ENCODE measurements at places on chromosomes 13 and 19.
A peak's percentile ranks its signal among the peaks of the same experiment; 100 is the strongest.

DNA sequence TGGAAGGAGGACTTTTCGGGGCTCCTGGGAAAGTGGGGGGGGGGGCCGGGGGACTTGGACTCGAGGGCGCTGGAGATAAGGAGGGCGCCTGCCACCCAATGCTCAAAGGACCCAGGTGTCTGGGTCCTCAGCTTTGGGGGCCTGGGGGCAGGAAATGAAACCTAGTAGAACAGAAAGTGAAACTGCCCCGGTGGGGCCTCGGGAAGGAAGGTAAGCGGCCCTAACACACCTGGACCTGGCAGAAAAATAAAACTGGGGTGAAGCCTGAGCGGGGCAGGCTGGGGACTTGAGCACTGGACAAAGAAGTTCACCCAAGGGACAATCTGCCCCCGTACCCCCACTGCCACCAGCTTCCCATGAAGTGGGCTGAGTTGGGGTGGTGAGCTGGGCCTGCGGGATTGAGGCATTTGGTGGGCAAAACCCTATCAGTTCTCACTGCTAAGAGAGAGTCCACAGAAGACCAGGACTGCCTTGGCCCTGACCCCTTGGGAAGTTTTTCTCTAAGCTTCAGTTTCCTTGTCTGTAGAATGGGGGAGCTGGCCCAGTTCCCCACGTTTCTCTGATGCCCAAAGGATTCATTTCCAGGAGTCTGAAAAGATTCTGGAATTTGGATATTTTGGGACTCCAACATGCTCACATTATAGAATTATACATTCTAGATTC lies 2.3 kb downstream of the PRKD2 start:
- no peak for DNase-seq

DNA sequence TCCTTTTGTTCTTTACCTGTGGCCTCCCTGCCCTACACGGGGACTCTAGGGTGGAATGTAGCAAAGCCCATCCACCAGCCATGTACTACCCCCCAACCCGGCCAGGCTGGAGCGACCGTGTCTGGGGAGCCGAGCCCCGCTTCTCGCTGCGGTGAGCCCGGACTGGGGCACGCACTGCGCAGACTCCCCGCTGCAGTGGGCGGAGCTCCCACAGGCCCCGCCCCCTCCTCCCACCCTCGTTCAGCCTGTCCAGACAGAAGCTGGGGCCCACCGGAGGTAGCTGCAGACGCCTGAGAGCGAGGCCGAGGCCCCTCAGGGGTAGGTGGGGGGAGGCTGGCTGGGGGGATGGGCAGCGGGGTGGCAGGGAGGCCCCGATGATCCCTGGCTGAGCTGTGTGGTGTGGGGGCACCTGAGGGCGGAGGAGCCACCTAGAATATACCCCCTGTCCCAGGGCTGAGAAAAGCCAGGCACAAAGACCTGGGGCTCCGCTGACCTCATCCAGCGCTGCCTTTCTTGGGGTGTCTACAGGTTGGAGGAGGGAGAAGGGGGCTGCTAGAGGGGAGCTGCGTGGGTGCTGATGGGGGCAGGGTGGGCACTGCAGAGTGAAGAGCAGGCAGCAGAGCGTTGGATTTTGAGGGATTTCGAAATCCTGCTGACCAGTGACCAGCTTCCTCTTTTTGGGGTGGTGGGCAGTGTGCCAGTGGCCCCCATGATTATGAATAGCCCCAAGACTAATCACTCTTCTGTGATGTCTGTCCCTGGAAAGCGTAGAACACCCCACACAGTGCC lies 17.3 kb downstream of the PLD3 start:
- peak; percentile 56 for DNase-seq

- DNase-seq, result no peak
Observed at GRCh38 chr13:20192158-20192835, 441 bp downstream of the GJB2 start.

- DNase-seq, result no peak
Observed at GRCh38 chr13:100158569-100158968, 69.7 kb downstream of the PCCA start.

- no peak for DNase-seq
Observed at GRCh38 chr13:29453617-29454011, 141.9 kb downstream of the SLC7A1 start.

DNA sequence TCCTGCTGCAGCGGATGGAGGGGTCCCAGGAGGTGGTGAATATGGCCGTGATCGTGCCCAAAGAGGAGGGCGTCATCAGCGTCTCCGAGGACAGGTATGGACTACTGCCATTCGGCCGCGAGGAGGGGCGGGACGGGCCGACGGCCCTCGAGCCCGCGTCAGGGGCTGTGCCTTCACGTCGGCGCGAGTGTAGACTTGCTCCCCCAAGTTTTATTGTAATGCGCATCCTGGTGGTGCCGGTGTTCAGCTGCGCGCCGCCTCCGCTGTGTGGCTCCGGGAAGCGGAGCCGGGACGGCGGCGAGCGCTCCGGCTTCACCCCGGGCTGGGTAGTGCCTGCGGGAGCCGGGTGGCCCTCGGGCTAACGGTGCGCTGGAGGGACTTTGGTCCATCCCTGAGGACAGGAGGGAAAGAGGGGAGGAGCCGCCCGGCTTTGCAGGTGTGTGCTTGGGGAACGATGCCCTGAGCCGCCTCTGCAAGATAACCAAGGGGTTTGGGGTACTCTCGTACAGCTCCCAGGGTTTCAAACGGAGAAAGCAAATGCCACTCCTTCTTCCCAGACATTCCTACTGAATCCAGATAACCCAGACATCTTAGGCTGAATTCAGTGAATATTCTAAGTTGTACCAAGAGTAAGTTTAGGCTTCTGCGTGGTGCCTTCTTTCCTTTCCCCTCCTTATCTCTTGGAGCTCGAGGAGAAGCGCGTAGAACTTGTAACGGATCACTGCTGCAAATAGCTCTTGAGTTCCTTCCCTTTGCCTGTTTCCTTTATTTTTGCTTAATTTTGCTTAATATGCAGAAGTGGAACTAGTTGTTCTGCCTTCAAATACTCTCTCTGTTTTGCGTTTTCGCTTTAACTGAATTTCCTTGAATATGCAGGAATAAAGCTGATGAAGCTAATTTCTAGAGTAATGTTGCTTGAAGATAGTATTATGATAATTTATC lies 740 bp downstream of the WDFY2 start:
- DNase-seq, result no peak

DNA sequence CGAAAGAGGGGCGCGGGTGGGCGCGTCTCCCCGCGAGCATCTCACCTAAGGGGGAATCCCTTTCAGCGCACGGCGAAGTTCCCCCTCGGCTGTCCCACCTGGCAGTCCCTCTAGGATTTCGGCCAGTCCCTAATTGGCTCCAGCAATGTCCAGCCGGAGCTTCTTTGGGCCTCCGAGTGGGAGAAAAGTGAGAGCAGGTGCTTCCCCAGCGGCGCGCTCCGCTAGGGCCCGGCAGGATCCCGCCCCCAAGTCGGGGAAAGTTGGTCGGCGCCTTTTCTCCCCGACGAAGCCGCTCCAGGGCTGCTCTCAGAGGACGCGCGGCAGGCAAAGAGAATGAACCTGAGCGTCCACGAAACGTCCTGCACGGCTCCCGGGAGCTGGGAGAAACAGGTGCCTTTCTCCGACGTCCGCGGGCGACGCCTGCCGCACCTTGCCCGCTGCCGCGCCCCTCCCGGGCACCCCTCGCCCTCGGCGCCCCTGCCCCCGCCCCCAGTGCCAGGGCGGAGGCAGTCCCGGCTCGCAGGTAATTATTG lies 366 bp upstream of the KL start:
- DNase-seq, result no peak

DNA sequence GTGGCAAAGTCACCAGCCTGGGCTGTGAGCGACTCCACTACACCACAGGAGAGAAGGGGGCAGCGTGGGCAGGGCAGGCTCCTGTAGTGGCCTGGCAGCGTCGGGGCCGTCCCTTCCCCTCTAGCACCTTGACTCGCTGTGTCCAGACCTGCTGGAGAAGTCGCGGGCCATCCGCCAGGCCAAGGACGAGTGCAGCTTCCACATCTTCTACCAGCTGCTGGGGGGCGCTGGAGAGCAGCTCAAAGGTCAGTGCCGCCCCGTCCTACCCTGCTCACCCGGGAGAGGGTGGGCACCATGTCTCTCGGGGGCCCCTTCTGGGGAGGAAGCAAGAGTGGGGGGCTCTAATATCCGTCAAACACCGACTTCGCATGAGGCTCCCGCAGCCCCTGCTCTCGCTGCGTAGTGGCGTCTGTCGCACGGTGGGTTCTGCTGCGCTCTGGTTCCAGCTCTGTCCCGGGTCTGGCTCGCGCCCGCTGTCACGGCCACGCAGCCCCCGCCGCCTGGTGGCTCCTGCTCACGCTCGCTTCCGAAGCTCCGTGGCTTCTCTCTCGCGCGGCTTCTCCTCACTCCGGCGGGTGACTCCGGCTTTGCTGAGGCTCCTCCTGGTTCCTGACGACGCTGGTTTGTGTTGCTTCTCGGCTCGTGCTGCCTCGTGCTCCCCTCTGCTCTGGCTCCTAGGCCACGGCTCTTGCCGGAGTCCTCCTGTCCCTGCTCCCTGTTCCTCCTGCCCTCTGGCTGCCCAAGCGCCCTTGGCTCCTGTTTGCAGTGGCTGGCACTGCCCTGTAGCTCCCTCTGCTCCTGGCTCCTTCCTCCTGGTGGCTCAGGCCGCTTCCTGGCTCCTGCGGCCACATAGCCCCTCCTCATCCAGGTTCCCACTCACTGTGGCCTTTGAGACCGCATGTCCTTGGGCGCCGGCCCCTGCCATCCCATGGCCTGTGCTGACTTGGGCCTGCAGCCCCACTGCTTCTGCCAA lies 27.2 kb downstream of the MYH14 start:
- DNase-seq, result no peak

DNA sequence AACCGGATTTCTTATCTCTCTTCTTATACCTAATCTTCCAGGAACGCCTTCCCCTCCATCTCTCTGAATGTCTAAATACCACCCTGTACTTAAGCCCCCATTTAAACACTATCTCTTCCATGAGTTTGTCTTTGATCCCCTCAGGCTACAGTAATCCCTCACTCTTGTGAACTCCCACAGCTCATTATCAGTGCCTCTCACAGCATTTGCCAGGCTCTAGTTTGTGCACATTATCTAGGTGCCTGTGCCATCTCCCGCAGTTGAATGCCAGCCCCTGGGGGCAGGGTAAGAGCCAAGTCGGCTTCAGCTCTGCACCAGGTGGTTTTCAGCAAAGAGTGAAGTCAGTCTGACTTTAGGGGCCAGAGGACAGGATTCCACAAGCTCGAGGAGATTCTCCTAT lies 71.4 kb downstream of the FREM2 start:
- no peak for DNase-seq

- DNase-seq, result no peak
Observed at GRCh38 chr13:36454987-36455386, 22.7 kb downstream of the CCNA1 start.

DNA sequence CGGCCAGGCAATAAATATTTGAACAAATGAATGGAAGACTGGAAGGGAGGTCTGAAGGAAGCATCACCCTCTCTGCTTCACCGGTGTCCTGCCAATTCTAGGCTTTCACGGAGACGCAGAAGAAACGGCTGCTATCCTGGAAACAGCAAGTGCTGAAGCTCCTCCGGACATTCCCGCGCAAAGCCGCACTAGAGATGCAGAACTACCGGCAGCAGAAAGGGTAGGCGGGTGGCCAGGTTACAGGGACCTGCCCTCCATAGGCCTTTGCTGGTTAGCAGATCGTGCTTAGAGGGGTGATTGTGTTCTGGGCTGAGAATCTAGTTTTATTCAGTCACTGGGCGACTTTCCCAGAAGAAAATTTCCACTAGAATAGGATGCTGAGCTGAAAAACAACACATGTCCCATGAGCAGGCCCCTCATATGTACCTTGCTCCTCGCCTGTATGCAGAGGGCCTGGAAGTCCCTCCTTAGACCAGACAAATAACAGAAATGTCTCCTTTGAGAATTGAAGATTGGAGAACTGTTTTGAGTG lies 11.0 kb downstream of the PAF1 start:
- DNase-seq, result peak; percentile 18

DNA sequence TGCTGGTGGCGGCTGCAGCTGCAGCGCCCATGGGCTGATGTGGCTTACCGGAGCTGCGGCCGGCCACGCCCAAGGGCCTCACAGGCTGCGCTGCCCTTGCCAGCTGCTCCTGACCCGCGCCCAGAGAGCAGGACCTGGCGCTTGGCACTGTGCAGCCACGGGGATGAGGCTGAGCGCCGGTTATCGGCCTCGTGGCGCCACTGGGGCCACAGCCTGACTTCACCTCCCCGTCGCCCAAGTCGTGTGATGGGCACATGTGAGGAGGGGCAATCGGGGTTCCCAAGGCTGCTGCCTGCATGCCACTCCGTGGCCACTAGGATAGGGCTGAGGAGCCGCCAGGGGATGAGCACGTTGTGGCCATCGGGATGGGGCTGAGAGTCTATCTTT lies 77.2 kb upstream of the PABPC3 start:
- no peak for DNase-seq

GRCh38 chr13:59363313-59363712 lies 800.4 kb downstream of the DIAPH3 start:
- no peak for DNase-seq

DNA sequence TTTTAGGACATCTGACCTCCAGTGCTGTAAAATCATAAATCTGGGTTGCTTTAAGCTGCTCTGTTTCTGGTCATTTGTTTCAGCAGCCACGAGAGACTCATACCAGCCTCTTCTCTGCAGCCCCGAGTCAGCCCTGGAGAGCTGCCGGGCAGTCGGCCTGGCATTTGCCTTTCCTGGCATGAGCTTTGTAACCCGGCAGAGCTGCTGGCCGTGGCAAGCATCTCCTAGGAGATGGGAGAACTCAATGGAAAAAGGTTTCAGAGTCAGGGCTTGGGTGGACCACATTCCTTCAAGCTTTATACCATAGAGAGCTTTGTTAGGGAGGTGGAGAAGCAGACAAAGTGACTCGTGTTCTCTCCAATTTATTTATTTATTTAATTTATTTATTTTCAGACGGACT lies 21.6 kb upstream of the CCL25 start:
- DNase-seq, result no peak

DNA sequence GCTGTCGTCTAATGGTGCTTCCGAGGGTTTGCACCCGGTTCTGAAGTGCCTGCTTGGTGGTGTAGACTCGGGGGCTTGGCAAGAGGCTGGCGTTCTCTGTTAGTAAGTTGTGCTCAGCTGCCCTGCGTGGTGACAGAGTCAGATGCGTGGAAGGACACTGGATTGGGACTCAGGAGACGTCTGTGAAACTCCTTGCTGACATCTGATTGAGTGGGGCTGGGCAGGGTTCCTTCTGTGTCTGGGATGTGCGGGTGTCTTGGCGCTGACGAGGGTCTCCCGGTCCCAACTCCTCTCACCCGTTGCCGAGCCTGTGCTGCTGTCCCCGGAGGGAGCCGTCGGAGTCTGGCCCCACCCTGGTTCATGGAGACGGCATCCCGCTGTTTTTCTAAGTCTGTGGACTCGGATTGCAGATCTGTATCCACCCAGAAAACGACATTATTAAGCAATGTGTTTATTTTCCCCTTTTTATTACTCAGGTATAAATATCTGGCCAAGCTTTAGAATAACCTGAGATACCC lies 16.4 kb upstream of the DCUN1D2 start:
- no peak for DNase-seq

DNA sequence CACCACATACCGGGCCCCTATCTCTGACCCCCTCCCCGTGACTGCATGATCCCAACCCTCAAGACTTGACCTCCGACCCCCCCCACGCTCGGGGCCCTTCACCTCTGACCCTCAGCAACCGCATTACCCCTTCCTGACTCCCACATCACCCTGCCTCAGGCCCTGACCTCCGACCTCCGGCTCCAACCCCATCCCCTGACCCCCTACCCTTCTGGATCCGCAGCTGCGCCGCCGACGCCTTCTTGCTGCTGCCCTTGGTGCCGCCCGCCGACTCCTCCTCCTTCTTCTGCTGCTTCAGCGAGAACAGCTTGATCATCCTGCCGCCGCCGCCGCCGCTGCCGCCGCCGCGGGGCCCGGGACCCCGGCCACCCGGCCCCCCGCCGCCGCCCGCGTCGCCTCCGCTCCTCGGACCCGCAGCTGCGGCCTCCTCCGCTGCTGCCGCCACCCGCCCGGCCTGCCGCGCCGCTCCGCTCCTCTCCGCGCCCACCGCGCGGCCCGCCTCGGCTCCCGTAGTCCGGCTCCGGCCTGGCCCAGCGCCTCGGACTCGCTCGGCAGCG lies at the start of gene UBE2M:
UBE2M (minus strand) TSS at position 546 of the 557 bp plus-strand sequence; CDS start at position 316, 230 bp downstream.
- DNase-seq, result no peak

Measured in amygdala (tissue), 56 donors.